ENCODE measurements at places on chromosomes 6 and 20. TPM values are rescaled to one million over a fixed set of nuclear protein-coding genes. Genes with fewer than 3 reads are reported as not detected.

- no peak for DNase-seq
Observed at GRCh38 chr20:7722564-7722963, 217.7 kb downstream of the HAO1 start.

PIM1 gene
- 16.6 TPM for polyA plus RNA-seq

SEMG1 gene
- not detected for polyA plus RNA-seq

PGC gene
- polyA plus RNA-seq, result not detected

DNA sequence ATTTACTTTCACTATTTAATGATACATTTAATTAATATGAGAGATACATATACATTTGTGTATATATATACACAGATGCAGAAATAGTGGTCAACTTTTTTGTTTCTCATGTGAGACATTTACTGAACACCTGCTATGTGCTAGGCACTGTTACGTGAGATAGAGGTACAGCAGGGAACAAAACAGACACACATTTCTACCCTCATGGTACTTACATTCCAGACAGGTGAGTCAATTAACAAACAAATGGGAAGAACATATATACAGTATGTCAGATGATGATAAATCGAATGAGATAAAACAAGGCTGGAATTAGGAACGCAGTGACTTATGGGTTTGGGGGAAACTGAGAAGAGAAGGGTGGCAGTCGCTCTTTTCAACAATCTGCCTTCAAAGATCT is 5.1 kb downstream of the TFB1M start:
- DNase-seq, result no peak

GRCh38 chr6:125746731-125747588 is 2.5 kb upstream of the HEY2 start:
- no peak for DNase-seq

DNA sequence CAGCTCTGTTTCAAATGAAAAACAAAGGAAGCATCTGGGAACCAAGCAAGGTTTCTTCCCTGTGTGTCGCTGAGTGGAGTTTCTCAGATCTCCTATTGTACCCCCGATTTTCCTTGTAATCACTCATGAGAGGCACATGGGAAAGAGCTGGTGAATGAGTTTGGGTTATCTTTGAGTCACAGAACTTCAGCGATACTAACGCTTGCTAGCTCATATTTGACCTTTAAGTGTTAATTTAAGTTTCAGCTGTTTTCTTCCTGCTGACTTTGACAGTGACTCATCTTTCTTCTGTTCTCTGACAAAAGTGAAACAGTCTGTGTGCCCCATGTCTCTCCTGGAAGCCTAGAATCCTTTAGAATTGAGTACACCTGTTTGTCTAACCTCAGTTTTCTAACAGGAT is 261.1 kb upstream of the RGS17 start:
- DNase-seq, result no peak

DNA sequence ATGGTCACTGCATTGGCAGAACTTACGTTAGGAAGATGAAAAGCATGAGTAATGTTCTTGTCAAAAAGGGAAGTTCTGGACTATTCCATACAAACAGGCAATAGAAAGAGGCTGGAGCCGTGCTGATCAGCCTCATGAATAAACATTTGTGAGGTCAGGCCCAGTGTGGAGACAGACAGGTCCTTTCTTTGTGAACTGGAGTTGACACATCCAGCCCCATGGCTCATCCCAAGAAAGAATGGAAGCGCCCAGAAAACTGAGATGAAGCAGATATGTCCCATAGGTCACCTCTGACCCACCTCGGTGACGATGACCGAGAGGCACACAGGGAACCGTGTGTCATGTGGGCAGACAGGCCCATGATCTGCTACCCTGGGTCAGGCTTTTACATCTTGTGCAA is 276.0 kb upstream of the SGK1 start:
- DNase-seq, result no peak

BYSL gene
- polyA plus RNA-seq, result 66.9 TPM

DNA sequence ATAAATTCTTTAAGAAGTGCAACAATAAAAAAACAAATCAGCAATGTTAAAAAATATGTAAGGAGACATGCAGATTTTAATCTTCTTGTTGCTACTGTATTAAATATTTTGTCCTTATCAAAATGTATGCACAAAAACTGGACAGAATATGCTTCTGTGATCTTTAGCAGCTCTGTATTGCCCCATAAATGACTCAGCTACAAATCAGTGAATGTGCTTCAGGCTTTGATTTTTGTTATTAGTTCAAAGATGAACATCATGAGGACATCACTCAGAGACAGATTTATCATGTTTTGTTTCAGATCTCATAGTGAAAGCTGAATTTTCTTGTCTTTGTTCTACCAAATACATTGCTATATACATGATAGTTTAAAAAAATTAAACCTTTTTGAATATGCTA is 312.4 kb downstream of the GRIK2 start:
- no peak for DNase-seq

- DNase-seq, result no peak
Observed at GRCh38 chr6:72651174-72651573, 29.3 kb downstream of the KCNQ5 start.

DNA sequence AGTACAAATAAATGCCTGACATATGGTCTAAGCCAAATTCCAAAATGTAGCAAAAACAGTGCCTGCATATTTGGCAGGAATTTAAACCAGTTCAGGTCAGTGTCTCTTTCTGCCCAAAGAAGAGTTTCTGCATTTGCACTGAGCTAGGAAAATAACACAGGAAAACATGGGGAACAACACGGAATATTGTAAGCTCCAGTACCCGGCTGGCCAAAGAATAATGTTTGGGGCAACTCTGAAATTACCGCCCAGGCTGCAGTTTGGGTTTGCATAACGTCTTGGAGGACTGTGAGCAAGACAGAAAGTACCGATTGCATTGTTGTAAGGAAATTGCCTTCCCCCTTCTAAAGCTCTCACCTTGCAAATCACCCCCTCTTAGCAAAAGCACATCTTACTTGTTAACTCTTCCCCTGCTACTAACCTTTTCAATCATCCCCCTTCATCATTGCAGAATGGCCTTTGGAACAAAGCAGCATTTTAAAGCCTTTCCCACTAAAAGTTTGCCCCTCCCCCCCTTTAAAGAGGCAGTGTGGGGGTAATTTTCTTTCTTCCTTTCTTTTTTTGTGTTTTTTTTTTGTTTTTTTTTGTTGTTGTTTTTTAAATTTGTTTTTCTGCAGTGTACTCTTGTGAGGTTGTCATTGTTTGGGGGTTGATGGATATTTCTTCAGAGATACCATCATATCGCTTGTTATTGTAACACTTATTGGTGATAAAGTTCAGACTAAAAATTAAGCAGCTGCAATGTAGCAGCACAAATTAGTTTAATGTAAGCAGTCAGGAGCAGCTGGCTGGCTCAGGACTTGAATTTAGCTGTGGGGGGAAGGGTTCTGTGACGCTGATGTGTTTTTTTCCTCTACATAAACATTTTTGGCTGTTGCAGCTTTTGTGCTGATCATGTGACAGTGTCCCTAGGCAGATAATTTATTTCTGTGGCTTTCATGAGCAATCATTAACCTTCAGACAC is 100.0 kb upstream of the CITED2 start:
- DNase-seq, result no peak

DNA sequence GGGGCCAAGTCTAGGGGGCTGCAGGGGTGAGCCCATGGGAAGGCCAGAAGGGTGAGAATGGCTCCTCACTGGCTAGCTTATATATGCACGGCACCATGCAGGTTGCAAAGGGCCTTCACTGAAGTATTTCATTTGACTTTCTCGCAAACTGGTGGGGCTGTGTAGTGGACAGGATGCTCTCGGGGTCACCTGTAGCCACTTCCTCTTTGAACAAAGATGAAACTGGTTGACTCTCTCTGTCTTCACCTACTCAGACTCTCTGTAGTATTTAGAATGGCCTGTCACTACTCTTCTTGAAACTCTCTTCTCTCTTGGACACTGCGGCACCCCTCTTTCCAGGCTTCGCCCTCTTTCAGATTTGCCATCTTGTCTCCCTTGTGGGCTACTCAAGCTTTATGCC is 560.5 kb downstream of the PKHD1 start:
- no peak for DNase-seq

TRIM40 gene
- 0.05 TPM for polyA plus RNA-seq

- DNase-seq, result no peak
Observed at GRCh38 chr6:149362289-149362688, 37.8 kb upstream of the SUMO4 start.

SMIM29 gene
- 15.4 TPM for polyA plus RNA-seq

IER3 gene
- 108 TPM for polyA plus RNA-seq

- peak; percentile 29 for DNase-seq
Observed at GRCh38 chr6:116444092-116444491, 17.1 kb upstream of the CALHM6 start.

HLA-DPA1 gene
- polyA plus RNA-seq, result not detected
